Pulmonary artery endothelial cell (primary cell): ENCODE measurements at places on chromosomes 1 and 21.

- no peak for DNase-seq
Measured at GRCh38 chr1:109472779-109473178, 6.4 kb downstream of the SYPL2 start.

DNA sequence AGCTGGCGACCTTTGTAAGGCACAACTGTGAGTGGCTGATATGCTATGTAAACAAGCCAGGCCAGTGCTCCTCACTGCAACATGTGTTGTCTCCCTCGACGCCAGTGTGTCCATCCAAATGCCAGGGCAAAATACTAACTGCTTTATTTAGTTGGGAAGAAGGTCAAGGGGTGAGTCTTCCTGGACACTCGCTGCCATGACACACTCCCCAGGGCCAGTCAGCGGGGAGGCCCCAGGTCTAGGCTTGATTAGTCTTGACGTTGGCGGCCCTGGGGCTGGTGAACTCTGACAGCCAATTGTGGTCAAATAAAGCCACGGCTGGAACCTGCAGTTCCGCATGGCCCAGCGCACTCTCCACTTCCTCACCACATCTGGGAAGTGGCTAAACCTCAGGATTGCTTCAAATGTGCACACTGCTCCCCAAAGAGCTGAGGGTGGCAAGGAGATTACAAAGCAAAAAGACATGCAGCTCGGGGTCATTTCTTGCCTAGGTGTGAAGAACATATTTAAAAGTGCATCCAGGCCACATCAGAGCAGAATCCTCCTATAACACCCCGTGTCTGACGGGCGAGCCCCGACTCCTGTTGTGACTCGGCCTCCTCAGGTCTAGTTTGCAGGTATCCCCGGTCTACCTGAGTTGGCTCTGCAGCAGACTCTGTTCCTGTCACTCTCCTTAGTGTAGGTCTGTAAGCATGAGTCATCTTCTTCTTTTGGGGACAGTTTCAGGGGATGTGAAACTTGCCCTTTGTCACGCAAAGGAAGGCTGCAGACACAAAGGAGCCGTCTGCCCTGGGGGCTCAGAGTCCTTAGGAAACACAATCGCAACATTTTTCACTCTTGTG, 183.5 kb downstream of the RUNX1 start:
- no peak for DNase-seq

DNA sequence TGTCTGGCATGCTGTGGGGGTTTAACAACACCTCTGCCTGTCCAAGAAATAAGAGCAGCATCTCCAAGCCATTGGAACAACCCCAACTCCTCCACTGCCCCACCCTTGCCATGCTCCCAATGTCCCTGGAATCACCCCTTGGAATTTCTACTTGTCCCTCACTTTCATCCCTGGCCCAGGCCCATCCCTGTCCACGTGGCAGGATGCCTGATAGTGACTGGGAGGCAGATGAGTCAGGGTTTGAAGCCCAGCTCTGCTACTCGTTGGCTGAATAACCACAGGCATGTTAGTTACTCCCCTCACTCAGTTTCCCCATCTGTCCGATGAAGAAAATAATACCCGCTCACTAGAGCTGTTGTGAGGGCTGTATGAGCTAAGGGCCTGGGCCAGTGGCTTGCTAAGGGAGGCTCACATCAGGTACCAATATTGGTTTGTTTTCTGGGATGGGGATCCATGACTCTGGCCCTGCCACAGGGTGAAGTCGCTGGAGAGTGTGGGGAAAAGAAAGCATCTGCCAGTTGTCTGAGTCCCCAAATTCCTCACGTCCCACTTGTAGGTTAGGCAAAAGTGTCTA, 99.4 kb upstream of the TLR5 start:
- DNase-seq: no peak

- DNase-seq: no peak
Measured at GRCh38 chr21:35178827-35179226, 129.7 kb upstream of the RUNX1 start.

DNA sequence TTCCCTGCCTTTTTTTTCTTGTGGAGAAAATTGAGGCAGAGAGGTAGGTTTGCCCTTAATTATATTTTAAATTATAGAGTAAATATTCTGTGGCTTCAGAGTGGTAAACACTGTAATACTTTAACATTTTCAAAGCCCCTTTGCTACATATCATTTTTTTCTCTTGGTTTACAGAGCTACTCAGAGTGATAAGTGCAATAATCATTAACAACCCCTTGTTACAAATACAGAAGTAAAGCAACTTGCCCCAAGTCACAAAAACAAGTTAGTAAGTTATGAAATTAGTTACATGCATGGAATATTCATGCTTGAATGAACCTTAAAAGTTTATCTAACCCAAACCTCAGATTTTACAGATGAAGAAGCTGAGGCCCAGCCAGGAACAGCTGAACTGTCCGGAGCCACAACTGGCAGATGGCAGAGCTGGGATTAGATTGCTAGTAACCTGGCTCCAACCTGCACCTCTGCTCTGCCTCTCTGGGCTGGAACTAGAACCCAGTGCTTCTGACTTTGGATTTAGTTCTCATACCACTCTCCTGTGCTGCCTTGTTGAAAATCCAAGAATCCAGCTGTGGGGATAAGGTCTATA, 48.7 kb downstream of the TNN start:
- DNase-seq: no peak

DNA sequence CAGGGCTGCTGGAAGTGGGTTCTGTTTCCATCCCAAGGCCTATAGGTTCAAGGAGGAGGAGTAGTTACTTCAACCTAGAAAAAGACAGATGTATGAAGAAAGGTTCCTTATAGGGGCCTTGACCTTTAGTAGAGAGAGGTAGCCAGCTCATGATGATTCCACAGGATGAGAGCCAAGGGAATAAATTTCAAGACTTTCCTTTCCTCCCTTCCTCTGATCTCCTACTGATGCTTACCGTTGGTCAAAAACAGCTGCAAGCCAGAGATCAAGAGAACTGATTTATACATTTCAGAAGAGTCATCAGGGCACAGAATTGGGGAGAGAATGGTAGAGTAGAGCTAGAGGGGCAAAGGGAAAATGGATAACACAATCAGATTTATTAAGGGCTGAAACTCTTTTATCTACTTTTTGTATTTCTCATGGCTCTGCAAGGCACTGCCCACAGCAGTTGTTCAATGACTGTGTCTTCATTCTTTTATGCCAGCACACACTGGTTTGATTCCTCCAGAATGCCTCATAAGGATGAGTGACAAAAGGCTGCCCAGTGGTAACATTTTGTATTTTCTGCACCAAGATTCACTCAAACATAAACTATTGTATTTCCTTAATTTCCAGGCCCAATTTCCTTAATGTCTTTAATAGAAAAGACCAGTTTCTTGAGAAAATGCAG, 37.4 kb downstream of the AK5 start:
- DNase-seq: no peak
